ENCODE measurements at places on chromosomes 16 and 17. TPM values are rescaled to one million over a fixed set of nuclear protein-coding genes. Genes with fewer than 3 reads are reported as not detected.

Gene ABCC12
- not detected for total RNA-seq

GRCh38 chr16:72876981-72877373 is 171.0 kb downstream of the ZFHX3 start:
- H3K4me1 ChIP-seq = peaks cover 14% of the 10 kb centered on the region
- no peaks in the 10 kb centered on the region for H3K36me3 ChIP-seq
- H3K27me3 ChIP-seq = peaks cover 4% of the 10 kb centered on the region
- H3K4me3 ChIP-seq = no peak overlapping the region
- DNase-seq = no peak

DNA sequence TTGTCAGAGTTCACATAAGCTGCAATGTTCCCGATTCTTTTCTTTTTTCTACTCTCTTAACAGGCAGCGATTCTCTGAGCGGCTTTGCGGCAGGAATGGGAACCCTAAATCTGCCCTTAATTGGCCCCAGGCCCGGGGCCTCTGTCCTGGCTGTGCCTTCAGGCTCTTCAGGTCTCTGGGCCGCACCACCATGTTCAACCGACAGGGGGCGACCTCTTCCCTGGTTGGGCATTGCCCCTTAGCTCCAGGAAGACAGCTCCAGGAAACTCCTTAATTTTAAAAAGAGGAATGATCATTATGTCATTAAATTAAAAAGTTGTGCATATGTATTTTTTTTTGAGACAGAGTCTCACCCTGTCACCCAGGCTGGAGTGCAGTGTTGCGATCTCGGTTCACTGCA is 20.3 kb downstream of the CACNG5 start:
- H3K4me1 ChIP-seq = no peaks in the 10 kb centered on the region
- no peak for DNase-seq
- no peak overlapping the region for H3K27ac ChIP-seq
- H3K27me3 ChIP-seq = peaks cover 10% of the 10 kb centered on the region

Gene ABI3
- 116 TPM for total RNA-seq

DNA sequence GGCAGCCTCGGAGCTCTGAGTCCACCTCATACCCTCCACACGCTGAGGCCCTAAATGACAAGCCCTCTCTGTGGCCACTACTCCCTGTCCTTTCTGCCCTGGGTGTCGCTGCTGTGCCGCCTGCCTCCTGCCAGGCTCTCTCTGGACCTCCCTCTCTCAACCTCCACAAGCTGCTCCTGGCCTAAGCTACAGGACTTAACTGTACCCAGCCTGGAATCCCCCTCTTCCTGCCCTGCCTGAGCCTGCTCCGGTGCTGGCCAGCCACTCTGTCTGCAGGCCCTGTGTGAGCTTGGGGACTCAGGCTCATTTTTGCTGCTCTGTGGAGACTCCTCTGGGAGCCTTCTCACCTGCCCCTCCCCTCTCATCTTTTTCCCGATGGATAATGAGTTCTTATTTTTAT is 21.5 kb downstream of the IFT140 start:
- no peak for DNase-seq
- no peak overlapping the region for H3K27ac ChIP-seq
- H3K36me3 ChIP-seq = no peaks in the 10 kb centered on the region
- H3K27me3 ChIP-seq = no peaks in the 10 kb centered on the region

DNA sequence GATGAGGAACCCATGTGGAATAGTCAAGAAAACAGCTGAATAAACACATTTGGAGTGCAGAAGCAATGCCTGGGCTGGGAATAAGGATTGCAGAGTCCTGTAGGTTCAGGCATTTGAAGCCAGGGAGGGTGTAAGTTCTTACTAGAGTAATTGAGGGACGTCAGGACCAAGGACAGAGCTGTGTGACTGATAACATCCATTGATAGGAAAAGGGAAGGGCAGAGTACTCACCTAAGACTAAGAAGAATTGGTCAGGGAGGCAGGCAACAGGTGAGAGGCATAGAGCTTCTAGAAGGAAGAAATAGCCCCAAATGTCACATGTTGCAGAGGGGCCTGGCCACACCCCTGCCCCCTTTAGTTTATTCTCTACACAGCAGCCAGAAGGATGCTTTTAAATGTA is 79.8 kb upstream of the TMEM132E start:
- peaks cover 18% of the 10 kb centered on the region for H3K27me3 ChIP-seq
- no peak overlapping the region for H3K27ac ChIP-seq
- peaks cover 7% of the 10 kb centered on the region for H3K4me1 ChIP-seq
- H3K4me3 ChIP-seq = no peak overlapping the region
- DNase-seq = peak; percentile 43

DNA sequence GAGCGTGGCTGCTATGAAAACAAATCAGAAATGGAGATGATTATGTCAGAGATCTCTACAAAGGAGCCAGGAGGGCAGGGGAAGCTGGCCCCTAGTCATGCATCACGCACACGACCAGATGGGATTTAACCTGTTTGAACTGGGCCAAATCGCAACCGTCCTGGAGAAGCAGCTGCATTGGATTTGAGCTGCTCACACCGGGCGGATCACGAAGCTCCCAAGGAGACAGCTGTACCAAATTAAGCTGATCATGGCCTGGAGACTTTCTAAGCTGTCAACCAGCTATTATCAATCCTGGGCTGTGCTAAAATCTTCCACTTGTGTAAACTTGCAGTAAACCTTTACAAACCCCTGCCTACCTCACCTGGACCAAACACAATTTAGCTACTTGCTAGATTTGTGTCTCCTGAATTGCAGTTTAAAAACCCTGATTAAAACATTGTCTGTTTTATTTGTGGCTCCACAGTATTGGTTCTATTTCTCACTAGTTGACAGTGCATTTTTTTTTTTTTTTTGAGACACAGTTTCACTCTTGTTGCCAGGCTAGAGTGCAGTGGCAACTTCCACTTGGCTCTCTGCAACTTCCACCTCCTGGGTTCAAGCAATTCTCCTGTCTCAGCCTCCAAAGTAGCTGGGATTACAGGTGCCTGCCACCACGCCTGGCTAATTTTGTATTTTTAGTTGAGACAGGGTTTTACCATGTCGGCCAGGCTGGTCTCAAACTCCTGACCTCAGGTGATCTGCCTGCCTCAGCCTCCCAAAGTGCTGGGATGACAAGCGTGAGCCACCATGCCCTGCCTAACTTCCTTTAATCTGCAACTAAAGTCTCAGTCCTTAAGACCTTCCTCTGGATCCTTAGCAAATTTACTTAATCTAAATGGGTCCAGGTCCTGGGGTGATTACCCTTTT is 98.3 kb upstream of the GRIN2A start:
- no peak overlapping the region for H3K27ac ChIP-seq
- no peak overlapping the region for H3K4me3 ChIP-seq
- no peak for DNase-seq

DNA sequence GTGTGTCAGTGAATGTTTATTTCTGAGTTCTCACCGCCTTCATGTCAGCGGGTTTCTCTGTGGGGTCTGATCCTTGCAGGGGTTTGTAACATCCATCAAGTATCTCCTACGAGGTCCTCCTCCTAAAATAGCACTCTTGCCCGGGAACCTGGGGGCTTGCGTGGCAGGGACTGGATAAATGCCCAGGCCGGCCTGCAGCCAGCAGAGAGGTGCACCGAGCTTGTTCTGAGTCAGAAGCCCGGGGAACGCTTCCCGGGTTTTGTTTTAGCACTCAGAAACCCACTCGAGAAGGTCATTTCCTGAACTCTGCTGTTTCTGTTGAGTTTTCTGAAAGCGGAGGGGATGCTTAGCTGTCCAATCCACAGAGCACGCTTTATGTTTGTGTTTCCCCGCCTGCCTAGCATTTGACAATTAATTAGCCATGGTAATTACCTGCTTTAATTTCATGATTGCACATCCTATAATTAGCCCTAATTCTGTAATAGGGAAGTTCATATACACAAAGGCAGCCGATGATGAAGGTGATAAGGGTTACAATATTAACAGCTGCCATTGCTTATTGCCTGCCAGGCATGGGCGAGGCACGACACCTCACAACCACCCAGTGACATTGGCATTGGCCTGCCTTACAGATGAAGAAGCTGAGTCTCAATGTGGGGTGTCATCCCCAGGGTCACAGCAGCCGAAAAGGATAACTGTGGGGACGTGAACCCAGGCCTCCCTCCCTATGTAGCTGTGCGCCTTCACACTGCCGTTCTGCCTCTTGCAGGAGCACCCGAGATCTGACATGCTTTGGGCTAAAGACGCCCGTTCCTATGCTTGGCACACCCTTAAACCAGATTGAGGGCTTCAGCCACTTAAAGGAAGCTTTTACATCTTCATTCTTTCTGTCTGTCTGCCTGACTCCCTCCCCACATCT is 333.1 kb downstream of the CPPED1 start:
- H3K4me1 ChIP-seq = no peaks in the 10 kb centered on the region
- H3K27me3 ChIP-seq = no peaks in the 10 kb centered on the region
- DNase-seq = no peak
- no peak overlapping the region for H3K4me3 ChIP-seq
- no peaks in the 10 kb centered on the region for H3K36me3 ChIP-seq
- H3K27ac ChIP-seq = no peak overlapping the region

Gene NUDT21
- 279 TPM for total RNA-seq

- H3K27me3 ChIP-seq = no peaks in the 10 kb centered on the region
- H3K36me3 ChIP-seq = peaks cover 18% of the 10 kb centered on the region
- no peak overlapping the region for H3K27ac ChIP-seq
- no peak overlapping the region for H3K4me3 ChIP-seq
Measured at GRCh38 chr16:84999200-84999599, 12.1 kb downstream of the ZDHHC7 start.

GRCh38 chr16:48611329-48612137 is 1.6 kb upstream of the N4BP1 start:
- peak overlapping the region; percentile 100 for H3K27ac ChIP-seq
- peak; percentile 93 for DNase-seq
- H3K4me3 ChIP-seq = peak overlapping the region; percentile 57
- H3K27me3 ChIP-seq = no peaks in the 10 kb centered on the region
- H3K4me1 ChIP-seq = peaks cover 52% of the 10 kb centered on the region
- peaks cover 9% of the 10 kb centered on the region for H3K36me3 ChIP-seq

Gene SHISA6
- not detected for total RNA-seq

DNA sequence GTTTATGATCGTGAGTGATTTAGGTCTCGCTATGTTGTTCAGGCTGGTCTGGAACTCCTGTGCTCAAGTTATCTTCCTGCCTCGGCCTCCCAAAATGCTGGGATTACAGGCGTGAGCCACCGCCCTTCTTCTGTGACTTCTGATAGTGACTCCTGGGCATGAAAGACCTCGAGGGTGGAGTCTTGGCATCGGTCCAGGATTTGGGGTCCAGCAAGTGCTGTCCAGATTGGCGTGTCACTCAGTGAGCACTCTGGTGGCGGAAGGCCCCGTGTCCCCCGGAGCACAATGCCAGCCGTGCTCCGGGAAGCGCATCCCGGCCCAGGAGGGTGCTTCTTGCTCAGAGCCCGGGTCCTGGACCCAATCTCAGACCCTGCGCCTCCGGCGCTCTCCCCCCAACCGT is 6.8 kb downstream of the OR1F1 start:
- DNase-seq = no peak
- H3K36me3 ChIP-seq = peaks cover 4% of the 10 kb centered on the region
- H3K4me3 ChIP-seq = no peak overlapping the region
- peaks cover 54% of the 10 kb centered on the region for H3K27me3 ChIP-seq
- H3K27ac ChIP-seq = no peak overlapping the region

- H3K4me3 ChIP-seq = no peak overlapping the region
- H3K36me3 ChIP-seq = no peaks in the 10 kb centered on the region
- H3K4me1 ChIP-seq = no peaks in the 10 kb centered on the region
- no peak overlapping the region for H3K27ac ChIP-seq
Measured at GRCh38 chr17:79587945-79588344, 22.9 kb downstream of the RBFOX3 start.

Gene RND2
- not detected for total RNA-seq

DNA sequence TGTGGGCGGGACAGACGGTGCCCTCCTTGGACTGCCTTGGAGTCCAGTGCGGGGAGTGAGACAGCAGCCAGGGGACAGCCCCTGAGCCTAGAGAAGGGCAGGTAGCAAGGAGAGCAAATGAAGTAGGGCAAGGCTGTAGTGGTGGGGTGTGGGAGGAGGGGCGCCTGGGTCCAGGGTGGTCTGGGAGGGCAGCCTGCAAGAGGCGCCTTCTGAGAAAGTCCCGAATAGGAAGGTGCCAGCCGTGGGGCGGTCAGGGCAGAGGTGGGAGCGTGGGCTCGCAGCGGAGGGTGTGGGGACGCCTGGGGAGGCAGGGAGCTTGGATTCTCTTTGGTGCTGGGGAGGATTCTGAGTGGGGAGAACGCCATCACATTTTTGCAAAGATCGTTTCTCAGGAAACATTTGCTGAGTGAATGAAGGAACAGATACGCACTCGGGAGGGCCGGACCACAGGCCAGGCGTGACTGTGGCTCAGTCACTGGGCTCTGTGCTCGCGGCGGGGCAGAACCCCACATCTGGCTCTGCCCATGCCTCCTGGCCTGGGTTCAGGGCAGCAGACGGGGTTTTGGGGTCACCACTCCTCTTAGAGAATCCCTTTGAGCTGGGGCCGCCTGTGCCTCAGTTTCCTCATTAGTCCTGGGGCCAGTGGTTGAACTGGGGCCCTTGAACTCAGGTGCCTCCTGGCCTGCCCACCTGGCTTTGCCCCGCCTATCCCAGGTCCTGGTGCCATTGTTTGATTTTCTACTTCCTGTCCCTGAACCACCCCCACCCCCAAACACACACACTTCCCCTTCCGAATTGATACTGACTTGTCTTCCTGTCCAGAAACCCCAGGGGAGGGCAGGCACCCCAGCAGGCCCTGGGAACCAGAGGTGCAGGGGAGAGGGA is 4.2 kb downstream of the SNN start:
- peak; percentile 71 for DNase-seq
- peaks cover 41% of the 10 kb centered on the region for H3K4me1 ChIP-seq
- no peak overlapping the region for H3K4me3 ChIP-seq
- peaks cover 9% of the 10 kb centered on the region for H3K27me3 ChIP-seq
- H3K27ac ChIP-seq = peak overlapping the region; percentile 58

GRCh38 chr17:2292100-2292499 is 11.5 kb downstream of the SMG6 start:
- peaks cover 21% of the 10 kb centered on the region for H3K4me1 ChIP-seq
- H3K36me3 ChIP-seq = peaks cover 59% of the 10 kb centered on the region
- no peak for DNase-seq
- H3K27me3 ChIP-seq = no peaks in the 10 kb centered on the region

Gene SDR42E2
- 0.18 TPM for total RNA-seq

DNA sequence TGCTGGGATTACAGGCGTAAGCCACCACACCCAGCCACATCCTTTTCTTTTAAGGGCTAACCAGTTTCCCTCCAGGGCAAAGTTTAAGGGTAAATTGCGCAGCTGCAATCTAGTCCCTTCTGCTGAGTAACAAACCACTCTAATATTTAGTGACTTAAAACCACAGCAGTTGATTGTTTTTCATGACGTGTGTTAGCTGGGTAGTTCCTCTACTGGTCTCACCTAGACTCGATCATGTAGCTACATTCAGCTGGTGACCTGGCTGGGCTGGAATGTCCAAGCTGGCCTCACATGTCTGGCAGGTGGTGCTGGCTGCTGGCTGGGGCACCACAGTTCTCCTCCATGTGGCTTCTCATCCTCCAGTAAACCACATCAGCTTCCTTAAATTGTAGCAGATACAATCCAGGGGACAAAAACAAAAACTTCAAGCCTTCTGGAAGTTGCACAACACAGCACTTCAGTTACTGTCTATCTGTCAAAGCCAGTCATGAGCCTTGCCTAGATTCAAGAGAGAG is 75.5 kb downstream of the GPRC5B start:
- no peak for DNase-seq
- H3K36me3 ChIP-seq = peaks cover 20% of the 10 kb centered on the region
- no peak overlapping the region for H3K4me3 ChIP-seq
- H3K27ac ChIP-seq = peak overlapping the region; percentile 28
- H3K4me1 ChIP-seq = peaks cover 33% of the 10 kb centered on the region
